ENCODE measurements at places on chromosomes 1 and 21.

DNA sequence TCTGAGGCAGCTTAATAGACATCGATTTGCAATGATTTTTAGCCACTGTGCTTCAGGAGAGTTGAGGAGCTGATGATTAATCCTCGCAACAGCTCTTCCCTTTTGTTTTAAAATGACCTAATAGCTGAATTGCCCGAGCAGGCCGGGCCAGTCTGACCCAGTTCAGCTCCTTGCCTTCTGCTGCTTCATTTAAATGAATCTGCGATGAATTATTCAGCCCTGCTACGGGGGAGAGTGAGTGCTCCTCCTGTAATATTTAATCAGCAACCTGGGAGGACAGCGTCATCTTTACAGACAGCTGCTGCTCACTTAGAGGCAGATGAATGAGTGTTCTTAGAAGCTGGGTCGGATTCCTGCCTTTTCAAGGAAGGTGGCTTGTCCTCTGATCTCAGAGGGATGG is 325.1 kb downstream of the CAMTA1 start:
- DNase-seq, result no peak

DNA sequence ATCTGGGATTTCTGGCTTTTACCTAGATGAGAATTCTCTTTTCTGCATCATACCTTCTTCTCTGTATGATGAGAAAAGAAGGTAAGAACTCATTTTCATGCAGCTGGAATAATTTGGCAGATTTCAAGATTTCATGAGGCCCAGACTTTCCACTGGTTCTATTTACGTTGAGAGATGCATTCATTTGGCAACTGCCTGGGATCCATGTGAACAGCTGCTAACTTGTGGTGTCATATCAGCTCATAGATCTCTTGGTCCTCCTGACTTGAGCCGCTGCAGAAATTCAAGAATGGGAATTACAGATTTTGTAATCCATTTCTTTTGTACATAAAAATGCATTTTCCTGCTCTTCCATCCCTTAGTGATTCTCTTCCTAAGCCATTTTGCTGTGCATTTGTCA is 17.1 kb upstream of the C1orf87 start:
- no peak for DNase-seq

GRCh38 chr1:227559926-227560325 is 3.4 kb upstream of the ZNF678 start:
- no peak for DNase-seq

- DNase-seq, result no peak
These were observed 21.1 kb downstream of the TBX19 start for GRCh38 chr1:168301664-168302320.

GRCh38 chr1:208524925-208525324 is 280.7 kb upstream of the PLXNA2 start:
- no peak for DNase-seq

DNA sequence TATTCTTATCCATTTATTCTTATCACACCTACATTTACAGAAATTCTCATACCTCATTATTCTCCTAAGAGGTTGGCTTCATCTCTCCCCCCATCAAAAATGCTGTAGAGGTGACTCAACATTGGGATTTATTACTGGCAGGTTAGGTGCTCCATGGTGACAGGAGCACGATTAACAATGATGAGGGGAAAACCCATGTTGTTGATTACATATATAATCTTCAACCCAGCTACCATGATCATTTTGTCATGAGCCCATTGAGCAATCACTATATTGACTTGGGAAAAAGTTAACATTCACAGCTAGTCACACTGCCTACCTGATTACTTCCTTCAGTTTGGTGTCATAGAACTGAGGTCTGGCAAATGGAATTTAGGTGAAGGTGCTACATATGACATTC is 712.1 kb upstream of the CHRM3 start:
- no peak for DNase-seq

DNA sequence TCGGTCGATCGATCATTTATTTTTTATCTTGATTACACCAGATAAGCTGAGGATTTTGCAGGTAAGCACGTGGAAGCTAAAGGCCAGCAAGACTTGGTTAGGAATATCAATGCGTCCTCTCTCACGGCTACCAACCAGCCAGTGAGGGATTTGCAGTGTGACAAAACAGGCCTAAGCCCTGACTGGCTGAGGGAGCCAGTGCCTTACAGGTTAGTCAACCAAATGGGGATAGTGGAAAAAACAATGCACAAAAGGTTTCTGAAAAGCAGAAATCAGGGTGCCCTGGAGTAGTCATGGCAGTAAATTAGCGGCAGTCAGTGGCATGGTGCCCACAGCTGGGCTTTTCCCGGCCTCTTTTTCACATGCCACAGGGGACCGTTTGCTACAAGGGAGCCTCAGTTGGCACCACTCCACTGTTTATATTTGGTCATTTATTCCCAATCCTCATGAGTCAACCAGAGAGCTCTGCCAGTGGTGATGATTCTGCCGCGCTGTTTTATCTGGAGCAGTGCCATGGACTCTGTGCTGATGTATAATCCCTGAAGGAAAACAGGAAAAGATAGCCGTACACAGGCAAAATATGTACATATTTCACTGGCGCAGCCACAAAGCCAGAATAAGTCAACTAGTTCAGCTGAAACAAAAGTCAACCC is 167.6 kb downstream of the RHOU start:
- DNase-seq, result peak; percentile 68

DNA sequence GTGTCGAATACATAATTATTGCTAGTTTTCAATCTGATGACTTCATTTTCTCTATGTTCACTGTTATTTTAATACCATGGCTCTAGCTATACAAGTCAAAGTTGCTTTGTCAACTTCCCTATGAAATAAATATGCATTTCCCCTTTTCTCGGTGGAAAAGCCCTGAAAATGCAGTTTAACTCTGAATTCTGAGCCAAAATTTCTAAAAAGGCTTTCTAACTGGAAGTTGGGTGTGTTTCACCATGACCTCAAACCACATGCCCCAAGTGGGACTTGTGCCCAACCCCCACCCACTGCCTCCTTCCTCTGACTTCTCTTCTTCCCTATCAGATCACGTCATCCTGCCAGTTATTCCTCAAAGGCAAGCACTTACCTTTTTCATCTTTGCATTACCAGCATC is 8.9 kb downstream of the MKNK1 start:
- no peak for DNase-seq

GRCh38 chr1:78214334-78214733 is 168.6 kb downstream of the GIPC2 start:
- no peak for DNase-seq
